ENCODE measurements at places on chromosomes 5 and 9.

GRCh38 chr5:128913551-128913950, 51.7 kb upstream of the SLC27A6 start:
- no peak for DNase-seq

- no peak for DNase-seq
These were observed 8.0 kb downstream of the SRFBP1 start for GRCh38 chr5:121969660-121970295.

DNA sequence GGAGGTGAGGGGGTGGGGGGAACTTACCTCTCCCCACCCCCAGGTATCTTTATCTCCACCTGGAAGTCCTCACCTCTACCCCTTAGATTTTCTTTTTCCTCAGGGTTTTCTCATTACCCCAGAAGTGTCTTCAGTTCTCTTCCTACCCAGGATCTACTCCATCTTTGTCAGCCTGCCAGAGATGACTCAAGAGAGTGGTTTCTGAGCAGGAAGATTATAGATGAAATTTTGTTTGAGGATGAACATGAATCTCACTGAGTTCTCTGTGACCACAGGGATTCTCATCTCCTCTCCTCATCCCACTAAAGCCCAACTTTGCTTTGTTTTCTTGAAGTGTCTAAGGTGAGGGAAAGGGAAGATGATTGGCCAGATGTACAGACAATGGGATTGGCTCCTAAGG, 5.2 kb upstream of the HINT2 start:
- no peak for DNase-seq

GRCh38 chr5:176538989-176539384, 1.8 kb upstream of the RNF44 start:
- DNase-seq, result no peak

GRCh38 chr5:54180630-54181031, 129.7 kb downstream of the ARL15 start:
- DNase-seq, result no peak

DNA sequence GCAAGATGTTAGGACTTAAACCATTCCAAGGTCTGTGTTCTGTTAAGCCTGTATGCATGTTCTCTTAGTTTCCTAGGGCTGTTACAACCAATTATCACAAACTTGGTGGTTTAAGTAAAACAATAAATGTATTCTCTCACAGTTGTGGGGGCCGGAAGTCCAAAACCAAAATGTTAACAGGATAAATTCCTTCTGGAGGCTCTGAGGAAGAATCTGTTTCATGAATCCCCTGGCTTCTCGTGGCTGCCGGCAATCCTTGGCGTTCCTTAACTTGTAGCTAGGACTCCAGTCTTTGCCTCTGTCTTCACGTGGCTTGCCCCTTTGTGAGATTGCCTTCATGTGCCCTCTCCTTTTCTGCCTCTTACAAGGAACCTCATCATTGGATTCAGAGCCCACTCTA, 30.4 kb downstream of the FEM1C start:
- DNase-seq, result no peak

- no peak for DNase-seq
These were observed 94.2 kb downstream of the TLE4 start for GRCh38 chr9:79665931-79666330.

- DNase-seq, result no peak
These were observed 53.8 kb downstream of the MFAP3 start for GRCh38 chr5:154092356-154093141.

DNA sequence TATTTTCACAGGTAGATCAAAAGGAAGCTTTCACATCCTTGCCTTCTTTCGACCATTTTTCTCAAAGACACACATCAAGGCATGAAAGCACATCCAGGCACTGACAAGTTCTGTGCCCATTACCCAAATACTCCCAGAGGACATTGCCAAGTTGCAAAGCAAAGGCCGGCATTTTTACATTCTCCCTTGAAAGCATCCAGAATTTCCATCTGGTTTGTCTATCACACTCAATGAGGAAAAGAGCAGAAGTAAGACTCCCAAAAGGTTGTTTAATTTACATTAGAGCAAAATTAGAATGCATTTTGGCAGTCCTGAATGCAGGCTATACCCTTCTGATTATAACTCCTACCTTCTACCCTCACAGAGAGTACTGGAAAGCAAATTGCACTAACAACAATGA, 160.5 kb downstream of the EPB41L4A start:
- no peak for DNase-seq

- DNase-seq, result no peak
These were observed 186.1 kb downstream of the SNCAIP start for GRCh38 chr5:122498163-122498562.

GRCh38 chr5:154993461-154993860, 20.1 kb upstream of the KIF4B start:
- no peak for DNase-seq

GRCh38 chr5:158007336-158007735, 148.4 kb upstream of the CLINT1 start:
- DNase-seq, result no peak

- DNase-seq, result no peak
These were observed 157.9 kb upstream of the PANK3 start for GRCh38 chr5:168737066-168737465.

DNA sequence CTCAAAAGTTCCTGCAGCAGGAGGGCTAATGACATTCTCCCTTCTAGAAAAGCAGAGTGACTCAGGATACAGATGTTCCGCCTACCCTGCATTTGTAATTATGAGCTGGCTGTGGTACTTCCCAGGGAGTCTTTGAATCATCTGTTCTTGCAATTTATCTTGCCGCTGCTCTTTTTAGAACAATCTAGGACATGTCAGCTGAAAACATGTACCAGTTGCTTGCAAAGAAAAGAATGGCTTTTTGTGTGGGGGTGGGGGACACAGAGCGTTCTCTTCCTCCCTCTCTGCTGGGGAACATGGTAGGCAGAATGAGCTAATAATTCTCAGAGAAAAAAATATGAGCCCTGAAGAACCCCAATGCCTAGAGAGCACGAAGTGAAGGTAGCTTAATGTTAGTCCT, 51.7 kb upstream of the TUT7 start:
- DNase-seq, result no peak

DNA sequence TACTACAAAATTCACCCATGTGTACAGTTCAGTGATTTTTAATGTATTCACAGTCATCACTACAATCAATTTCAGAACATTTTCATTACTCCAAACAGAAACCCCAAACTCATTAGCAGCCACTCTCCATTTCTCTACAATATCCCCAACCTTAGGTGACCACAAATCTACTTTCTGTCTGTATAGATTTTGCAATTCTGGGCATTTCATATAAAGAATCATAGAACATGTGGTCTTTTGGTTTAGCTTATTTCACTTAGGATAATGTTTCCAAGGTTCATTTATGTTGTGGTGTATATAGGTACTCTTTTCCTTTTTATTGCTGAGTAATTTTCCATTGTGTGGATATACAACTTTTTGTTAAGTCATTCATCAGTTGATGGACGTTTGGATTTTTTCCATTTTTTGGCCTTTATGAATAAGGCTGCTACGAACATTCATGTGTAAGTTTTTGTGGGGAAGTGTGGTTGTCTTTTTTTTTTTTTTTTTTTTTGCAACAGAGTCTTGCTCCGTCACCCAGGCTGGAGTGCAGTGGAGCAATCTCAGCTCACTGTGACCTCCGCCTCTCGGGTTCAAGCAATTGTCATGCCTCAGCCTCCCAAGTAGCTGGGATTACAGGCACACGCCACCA, 54.5 kb downstream of the DOCK8 start:
- DNase-seq, result no peak

DNA sequence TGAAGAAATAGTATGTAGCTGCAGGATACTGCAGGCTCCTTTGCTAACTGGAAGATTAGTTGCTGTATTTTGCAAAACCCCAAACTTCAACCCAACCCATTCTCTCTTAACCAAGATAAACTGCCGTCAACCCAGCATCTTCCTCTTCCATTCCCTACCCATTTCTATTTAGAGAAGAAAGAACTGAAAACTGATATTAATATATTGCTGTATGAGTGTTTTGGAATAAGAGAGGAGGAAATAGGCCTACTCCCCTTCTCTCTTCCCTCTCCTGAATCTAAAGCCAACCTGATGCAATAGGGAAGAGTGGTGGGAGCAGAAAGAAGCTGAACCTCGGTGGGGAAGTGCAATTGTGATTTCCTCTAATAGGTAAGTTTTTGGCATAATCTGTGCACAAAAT, 83.7 kb downstream of the TMEM215 start:
- no peak for DNase-seq

- DNase-seq, result no peak
These were observed 570.7 kb downstream of the CAAP1 start for GRCh38 chr9:26321935-26322334.

GRCh38 chr5:160442824-160443431, 21.3 kb downstream of the PTTG1 start:
- DNase-seq, result no peak

DNA sequence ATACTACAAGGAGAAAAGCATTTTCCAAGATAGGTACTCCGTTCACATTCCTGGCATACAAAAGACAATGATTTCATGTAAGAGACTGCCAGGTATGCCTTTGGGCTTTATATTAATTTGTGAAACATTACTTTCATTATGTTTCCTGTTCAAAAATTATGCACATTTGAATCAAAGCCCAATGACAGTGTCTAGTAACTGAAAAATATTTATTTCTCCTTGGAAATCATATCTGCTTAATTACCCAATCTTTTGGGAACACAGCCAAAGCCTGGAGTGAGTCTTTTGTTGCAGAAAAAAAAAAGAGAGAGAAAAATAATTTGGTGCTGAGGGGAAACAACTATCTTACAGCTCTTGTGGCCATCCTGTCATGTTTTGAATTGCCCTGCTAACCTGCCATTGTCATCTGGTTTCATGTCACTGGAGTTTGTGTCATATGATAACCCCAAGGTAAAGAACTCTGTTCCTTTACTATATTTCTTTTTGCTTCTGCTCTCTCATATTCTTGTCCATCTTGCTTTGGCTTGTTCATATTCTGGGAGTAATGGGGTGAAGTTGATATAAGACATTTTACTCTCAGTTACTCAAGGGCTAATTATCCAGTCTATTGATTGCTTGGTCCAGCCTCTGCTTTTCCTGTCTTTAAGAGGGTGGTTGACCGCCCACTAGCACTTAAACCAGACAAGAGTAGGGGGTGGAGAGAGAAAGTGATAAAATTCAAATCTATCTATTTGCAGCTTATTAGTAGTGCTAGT, 238.3 kb upstream of the NUDT12 start:
- no peak for DNase-seq

- no peak for DNase-seq
These were observed 38.6 kb upstream of the TESK1 start for GRCh38 chr9:35566417-35566816.

- DNase-seq, result no peak
These were observed 44.6 kb downstream of the CXXC5 start for GRCh38 chr5:139692679-139693308.

DNA sequence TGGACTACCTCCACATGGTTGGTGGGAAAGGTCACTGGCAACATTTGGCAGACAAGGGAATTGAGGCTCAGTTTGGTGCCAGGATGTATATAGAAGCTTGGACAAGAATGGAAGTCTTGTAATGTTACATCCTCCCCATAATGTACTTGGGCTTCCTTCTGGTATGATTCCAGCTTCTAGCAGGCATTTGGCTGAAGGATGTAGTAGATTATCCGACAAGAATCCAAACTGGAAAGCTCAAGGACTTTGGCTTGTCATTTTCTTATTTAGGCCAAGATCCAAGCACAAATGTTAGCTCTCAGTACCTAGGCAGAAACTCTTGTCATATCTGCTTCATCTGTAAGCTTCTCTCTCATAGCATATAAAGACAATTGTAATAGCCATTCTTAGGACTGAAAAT, 209.1 kb downstream of the MAPKAP1 start:
- no peak for DNase-seq

DNA sequence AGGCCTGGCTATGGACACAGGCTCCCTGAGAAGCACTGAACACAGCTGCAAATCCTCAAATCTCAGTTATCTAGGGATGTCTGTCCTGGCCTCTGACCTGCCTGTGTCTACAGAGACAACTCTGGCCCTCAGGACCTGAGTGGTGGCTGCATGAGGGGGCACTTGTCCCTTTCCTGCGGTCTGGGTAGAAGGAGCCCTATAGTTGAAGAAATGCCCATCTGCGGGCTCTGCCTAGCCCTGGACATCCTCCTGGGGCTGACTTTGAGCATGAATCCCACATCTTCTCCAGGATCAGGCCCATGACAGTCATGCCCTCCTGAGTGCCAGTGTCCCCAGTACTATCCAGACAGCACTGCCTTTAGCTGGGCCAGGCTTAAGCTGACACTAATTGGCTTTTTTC, 10.0 kb downstream of the DNAJB5 start:
- no peak for DNase-seq

DNA sequence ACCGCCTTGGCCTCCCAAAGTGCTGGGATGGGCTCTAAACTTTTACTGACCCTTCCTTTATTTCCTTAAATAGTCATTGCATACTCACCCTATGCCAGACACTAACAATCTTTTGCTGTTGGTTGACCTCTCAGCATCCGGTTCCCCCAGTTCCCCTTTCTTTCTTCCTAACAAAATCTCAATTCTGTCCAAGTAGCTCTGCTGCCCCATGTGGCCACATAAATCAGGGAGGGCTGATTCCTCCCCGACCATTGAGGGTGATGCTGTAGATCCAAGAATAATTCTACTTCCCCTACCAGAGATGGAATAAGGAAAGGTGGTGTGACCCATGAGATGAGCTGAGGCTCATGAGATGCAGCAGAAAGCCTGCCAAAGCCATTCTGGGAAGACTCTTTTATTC, 315.3 kb upstream of the MSX2 start:
- no peak for DNase-seq

DNA sequence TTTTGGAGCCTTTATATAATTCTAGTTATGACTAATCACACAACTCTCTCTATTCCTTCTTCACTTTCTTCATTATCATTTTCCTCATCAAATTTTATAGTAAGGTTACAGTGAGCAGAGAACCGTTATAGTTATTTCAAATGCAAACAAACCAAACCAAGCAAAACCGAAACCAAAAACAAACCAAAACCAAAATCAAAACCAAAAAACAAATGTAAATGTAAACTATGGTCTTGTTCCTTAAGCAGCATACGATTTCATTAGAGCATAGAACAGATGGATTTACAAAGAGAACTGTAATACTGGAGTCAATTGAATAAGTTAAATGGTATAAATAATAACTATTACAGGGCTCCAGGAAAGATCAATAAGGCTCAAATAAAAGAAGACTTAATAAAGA, 447.1 kb downstream of the LRRC70 start:
- no peak for DNase-seq

DNA sequence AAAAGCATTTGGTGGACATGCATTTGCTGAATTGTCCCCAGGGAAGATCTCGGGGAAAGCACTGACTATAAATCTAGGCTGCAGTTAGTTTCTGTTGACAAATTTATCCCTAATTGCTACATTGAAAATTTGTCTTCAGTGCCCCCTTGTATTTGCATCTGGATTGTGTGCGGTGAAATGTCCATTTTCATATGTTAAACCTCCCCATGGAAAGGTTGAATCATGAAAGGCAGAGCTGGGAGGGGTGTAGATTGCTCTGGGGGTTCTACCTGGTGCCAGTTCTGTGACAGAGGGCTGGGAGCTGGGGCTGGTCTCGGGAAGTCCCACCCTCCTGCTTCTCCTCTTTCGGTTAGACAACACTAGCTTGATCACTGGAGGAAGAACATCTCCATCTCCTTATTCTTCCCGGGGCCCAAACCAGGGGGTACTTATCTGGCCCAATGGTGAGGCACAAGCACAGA, 101.9 kb downstream of the GADD45G start:
- no peak for DNase-seq
